A549 treated with ZK216348 at 1 μM for 4 hours (cell line): ENCODE measurements at places on chromosomes 1 and 21. TPM values are rescaled to one million over a fixed set of nuclear protein-coding genes. Genes with fewer than 3 reads are reported as not detected.

The CFAP107 gene
- not detected in 5 replicates for total RNA-seq

The SYCP1 gene
- not detected in 5 replicates for total RNA-seq

The NBPF6 gene
- total RNA-seq, result 0.26 TPM in 1 of 5 replicates, not detected in the others

The NOS1AP gene
- total RNA-seq, result 0.18 to 0.76 TPM (median 0.42 TPM) in 5 replicates

The VHLL gene
- not detected in 5 replicates for total RNA-seq

The SPRR3 gene
- total RNA-seq, result not detected in 5 replicates

The ARHGEF16 gene
- total RNA-seq, result 2.8 to 6.0 TPM (median 4.5 TPM) in 5 replicates

The FLG gene
- total RNA-seq, result 0.01 to 0.02 TPM in 2 of 5 replicates, not detected in the others
